AG04450 (cell line): ENCODE measurements at places on chromosomes 11 and 22.

DNA sequence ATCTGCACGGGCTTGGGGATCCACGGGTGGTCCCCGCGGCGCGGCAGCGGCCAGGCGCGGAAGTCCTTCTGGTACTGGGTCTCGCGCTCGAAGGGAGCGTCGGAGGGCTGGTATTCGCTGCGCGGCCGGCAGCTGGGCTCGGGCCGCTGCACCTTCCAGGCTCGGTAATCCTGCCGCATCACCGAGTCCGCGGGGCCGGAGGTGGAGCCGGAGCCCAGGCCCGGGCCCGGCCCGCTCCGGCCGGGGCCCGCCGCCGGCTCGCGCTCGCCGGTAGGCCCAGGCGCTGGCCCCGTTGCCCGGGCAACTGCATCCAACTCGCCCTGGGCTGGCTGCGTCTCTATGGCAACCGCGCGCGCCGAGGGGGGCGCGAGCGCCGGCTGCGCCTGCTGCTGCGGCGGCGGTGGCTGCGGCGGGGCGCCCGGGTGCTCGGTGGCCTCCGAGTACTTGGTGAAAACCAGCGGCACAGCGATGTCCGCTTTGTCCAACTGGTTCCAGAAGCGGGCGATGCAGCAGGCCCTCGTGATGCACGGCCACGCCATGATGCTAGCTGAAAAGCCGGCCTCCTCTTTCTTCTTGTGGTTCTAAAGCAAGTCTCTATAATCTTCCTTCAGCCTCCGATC, 897 bp downstream of the MAP6 start:
- DNase-seq = no peak

DNA sequence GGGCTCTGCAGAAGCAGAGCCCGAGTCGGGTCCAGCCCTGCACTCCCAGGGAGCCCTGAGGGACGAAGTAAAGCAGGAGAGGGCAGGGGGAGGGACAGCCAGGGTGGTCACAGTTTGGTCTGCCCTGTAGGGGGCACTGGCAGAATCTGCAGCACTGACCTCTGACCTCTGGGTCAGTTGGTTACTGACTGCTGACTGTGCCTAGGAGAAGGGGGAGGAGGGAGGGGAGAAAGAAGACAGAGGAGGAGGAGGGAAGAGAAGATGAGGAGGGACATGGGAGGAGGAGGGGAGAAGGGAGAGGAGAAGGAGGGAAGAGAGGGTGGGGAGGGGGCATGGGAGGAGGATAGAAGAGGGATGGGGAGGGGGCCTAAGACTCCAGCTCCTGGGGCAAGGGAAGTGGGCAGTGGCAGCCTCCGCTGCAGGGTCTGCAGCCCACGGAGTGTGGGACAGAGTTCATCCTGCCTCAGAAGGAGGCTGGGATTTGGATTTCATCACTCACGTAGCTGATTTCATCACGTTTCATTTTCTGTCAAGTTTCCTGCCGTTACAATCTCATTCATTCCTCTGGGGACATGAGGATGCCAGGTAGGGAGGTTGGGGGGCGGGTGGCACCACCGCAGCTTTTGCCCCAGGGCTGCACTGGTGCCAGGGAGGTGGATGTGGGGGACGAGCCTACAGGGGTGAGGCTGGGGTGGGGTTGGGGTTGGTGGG, 55.2 kb downstream of the FLRT1 start:
- DNase-seq = no peak

DNA sequence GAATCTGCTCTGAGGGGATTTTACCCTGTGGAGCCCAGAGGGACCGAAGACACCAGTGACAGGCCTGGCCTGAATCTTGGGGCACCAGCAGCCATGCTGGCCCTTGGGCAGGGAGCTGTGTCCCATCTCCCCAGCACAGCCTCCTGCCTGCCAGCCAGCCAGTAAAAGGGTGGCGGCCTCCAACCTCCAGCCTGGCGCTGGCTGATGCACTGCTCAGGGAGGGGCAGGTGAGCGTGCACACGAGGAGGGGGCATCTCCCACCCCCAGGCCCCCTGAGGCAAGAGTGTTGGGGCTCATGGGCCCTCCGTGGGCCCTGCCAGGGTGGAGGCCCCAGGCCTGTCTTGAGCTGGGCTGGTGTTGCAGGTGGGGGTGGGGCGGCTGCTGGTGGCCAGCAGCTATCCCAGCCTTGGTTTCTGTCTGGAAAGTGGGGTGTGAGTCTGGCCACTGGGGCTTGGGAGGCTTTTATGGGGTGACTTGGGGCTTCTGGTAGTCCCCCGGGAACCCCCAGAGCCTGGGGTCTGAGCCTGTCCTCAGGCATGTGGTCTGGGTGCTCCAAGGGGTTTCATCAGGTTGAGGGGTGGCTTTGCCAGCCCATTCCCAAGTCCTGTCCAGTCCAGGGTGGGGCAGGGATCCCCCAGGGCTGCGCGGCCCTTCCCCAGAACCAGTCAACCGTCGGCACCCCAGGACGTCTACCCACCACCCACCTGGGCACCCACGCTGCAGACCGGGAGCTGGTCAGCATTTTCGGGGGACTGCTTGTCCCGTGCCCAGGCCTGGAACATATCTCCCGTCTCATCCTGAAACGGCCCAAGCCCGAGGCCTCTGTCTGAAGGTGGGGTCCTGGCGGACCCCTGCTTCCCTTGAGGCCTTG, 17.8 kb downstream of the TSPAN4 start:
- DNase-seq = no peak

GRCh38 chr11:87493516-87493915, 455.8 kb downstream of the TMEM135 start:
- DNase-seq = no peak

DNA sequence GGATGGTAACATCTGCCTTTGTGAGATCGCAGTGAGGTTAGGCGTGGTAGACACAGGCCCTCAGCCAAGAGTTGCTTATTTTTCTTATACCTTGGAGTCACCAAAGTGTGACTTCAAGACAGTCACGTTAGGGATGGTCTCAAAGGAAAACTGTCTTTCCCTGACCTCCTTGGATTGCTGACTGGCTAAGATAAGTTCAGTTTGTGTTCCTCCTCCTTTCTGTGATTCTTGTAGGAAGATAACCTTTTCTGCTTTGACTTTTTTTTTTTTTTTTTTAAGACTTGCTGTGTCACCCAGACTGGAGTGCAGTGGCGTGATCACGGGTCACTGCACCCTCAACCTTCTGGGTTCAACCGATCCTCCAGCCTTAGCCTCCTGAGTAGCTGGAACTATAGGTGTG, 23.1 kb downstream of the TAB1 start:
- DNase-seq = no peak

- DNase-seq = no peak
Measured at GRCh38 chr11:32290783-32291182, 144.6 kb downstream of the WT1 start.

GRCh38 chr11:78798663-78799062, 224.0 kb upstream of the NARS2 start:
- DNase-seq = no peak

DNA sequence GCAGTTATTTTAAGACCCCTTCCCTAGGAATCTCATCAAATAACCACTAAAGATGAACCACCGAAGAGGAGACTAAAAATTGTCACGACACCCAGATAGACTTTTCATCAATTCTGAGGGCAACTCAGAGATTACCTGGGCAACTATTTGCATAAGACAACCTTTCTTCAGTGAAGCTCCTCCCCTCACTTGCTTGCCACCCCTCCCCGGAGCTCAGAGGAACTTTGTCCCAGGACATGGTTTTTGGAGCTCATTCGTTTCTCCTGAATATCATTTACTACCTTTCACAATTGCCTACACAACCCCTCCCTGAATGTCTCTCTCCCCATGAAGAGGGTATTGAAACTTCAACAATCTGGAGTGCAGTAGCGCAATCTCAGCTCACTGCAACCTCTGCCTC, 3.9 kb downstream of the AGBL2 start:
- DNase-seq = no peak

DNA sequence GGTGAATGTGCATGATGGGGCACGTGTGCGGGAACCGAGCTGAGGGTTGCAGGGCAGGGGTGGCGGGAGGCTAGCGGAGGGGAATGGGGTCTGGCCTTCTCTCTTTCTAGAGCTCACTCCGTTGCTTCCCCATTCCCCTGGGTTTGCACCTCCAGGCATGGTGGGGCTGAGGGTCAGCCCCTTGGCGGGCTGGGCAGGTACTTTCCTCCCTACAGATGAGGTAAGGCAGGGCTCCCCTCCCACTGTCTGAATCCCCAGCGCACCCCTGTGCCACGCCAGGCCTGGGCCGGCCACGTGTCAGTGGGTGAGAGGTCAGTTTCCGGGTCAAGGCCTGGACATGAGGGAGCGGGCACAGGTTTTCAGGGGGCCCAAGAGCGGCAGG, 8.9 kb downstream of the SUSD2 start:
- DNase-seq = no peak

GRCh38 chr11:42407341-42407740, 904.5 kb upstream of the API5 start:
- DNase-seq = no peak

DNA sequence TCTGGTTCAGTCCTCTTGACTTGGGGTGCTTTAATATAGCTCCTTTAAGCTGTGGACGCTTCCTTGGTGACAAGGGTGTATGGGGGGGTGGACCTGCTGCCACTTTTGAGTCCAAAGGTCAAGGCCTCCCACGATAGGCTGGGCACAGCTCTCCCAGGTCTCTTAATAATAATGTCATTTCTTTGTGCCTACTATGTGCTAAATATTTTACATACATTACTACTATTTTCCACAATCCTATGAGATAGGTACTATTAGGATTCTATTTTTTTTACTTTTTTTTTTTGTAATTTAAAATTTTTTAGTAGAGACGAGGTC, 304 bp upstream of the UCP3 start:
- DNase-seq = no peak

- no peak for DNase-seq
Measured at GRCh38 chr11:62708392-62708791, 916 bp downstream of the GNG3 start.

GRCh38 chr11:44018829-44019228, 29.0 kb upstream of the ACCSL start:
- DNase-seq = no peak

GRCh38 chr11:93089474-93090102, 108.2 kb downstream of the SLC36A4 start:
- DNase-seq = peak; percentile 11

DNA sequence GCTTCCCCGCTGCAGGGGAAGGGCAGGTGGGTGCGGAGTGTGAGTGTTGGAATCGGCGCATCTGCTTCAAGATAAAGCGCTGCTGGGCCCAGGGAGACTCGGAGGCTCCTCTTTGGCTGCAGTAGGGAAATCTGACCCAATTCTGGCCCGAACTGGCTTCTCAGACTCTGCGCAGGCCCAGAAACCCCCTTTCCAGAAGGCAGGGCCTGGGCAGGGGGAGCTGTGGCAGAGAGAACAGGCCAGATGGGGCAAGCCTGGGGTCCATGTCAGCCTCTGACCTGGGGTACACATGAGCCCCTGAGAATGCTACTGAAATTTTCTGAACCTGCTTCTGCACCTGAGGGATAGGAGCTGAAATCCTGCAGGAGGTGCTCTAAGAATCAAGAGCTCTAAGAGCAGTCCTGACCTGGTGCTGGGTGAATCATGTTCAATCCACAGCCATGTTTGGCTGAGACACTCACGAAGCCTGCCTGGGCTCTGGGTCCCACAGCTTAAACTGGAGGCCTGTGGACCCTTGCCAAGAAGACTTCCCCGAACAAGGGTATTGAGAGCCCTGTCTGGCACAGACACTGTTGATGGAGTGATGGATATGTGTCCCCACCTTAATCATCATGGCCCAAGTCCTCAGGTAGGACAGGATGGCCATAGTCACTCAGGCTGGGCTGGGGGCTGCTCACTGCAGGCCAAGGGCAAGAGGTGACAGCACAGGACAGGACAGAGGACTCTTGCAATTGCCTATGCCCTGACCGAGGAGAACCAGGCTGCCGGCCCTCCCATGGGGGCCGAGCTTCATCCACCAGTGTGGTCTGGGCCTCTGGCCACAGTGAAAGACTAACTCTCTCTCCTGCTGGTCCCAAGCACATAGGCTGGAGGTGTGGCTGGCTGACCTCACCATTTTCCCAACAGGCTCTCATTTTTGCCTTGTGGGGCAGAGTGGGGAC, 6.9 kb downstream of the RAB3IL1 start:
- no peak for DNase-seq

DNA sequence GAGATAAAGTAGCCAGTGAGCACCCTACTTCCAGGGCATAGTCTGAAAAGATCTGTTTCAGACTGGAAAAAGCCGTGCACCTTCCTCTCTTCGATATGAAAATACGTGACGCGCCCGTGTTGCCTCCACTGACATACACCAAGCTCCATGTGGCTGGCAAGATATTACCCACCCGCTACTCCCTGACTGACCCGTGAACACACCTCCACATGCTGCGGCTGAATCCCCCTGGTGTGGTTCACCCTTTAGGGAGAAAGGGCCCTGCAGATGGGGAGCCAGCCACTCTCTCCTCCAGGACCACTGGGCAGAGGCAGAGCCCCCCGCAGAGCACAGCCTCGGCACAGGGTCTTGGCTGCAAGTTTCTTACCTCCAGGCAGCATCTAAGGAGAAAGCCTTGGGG, 245.0 kb downstream of the BRD1 start:
- no peak for DNase-seq

DNA sequence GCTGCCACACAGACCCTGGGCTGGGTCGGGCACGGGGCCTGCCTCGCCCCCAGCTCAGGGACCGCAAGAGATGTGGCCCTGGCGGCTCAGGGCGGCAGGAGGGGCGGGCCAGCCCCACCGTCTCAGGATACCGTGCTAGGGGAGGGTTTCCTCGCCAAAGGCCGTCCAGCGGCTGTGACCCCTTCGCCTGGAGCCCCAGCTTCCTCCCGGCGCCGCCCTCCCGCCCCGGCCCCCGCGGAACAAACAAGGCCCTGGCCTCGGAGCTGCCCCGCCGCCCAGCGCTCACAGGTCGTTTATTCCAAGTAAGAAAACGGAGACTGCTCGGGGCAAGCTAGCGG, 543 bp upstream of the AP2A2 start:
- no peak for DNase-seq

GRCh38 chr22:36612458-36612857, 83.5 kb upstream of the EIF3D start:
- peak; percentile 11 for DNase-seq

DNA sequence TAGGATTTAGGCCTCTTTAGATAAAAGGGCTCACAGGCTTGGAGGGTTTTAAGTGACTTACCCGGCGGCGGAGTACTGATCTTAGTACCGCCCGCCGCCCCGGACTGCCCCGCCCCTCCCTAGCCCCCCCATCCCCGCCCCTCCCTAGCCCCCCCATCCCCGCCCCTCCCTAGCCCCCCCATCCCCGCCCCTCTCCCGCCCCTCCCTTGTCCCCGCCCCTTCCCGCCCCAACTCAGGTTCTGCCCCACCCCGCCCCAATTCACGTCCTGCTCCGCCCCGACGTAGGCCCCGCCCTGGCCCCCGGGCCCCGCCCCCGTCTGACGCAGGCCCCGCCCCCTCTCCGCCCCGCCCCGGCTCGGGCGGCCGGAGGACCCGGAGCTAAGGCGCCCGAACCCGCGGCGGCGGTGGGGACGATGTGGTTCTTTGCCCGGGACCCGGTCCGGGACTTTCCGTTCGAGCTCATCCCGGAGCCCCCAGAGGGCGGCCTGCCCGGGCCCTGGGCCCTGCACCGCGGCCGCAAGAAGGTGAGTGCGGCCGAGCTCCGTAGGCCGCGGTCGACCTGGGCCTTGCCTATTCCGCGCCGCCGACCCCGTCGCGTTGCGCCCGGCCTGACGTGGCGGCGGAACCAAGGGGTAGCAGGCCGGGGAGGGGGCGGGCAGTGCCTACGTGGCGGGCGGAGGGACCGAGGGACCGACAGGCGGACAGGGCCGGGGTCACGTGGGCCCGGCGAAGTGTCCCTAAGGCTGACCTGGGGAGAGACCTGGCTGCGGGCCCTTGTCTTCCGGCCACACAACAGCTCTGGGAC, at the start of gene SCYL1:
Gene SCYL1 (plus strand): TSS at position 343 of the 805 bp plus-strand sequence. CDS start 71 bp downstream, at position 414.
- DNase-seq = no peak

- DNase-seq = no peak
Measured at GRCh38 chr11:47391711-47392432, 13.5 kb upstream of the SPI1 start.

GRCh38 chr22:42172773-42173172, 42.2 kb upstream of the CYP2D6 start:
- no peak for DNase-seq

- DNase-seq = no peak
Measured at GRCh38 chr11:86101493-86101892, 32.6 kb upstream of the PICALM start.
